ENCODE measurements at places on chromosomes 4 and X.
A peak's percentile ranks its signal among the peaks of the same experiment; 100 is the strongest.

DNA sequence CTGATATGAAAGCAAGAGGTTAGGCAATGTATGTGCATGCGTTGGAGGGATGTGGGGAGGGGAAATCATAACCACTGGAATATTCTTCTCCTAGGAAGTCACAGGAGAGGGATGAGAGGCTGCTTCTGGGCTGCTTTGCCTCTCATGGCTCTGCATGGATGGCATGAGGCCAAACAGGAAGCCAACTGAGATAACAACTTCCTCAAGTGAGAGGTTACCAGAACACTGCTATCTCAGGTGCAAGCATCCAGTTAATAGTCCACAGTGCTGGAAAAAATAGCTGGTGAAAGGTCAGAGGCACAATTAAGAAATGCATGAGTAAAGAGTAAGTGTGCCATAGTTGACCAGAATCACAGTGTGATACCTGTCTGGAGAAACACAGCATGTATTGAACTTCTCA, 113.3 kb downstream of the ELOVL6 start:
- DNase-seq, result peak; percentile 18

DNA sequence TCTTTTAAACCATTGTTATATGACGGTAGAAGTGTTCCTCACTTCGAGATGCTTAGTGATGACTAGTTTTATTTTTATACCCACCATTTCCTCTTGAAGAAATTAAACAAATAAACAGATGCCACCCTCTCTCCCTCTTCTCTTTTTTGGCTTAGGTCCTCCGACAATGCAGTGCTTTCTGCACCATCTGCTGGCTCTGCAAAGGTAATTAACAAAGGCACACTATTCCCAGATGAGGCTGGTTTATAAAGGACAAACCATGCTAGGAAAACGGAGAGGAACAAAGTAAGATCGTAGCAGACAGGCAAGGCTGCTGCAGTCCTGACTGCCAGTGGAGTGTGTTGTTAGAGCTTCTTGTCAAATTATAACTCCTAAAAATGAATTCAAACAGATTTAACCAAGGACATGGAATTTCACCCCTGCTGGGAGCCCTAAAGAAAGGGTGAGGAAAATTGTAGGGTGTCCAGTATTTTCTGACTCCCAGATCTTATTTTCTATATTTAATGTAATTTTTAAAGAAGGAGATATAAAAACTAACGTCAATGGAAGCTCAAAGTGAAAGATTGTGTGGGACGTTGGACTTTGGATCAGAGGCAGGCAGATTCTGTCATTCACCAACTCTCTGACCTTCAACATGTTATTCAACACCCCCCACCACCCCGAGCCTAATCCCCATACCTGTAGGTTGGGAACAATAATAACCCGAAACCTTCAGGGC, 142.1 kb downstream of the CPEB2 start:
- no peak for DNase-seq

DNA sequence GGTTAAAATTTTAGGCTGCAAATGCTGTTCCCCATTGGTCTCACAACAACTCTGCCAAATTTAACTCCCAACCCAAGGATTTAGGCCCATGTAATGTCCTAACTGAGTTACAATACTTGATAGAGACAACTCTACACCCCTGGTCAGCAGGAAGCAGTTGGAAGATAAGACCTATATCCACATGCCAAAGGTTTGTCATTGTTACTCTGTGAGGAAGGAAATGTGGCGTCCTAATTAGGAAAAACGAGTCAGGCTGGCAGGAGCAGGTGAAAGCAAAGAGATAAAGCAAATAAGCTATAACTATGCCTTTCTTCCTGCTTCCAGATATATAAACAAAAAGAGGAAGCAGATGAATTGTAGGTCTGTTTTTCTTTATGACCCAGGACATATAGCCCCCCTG, 69.1 kb downstream of the SPIN4 start:
- DNase-seq, result no peak

DNA sequence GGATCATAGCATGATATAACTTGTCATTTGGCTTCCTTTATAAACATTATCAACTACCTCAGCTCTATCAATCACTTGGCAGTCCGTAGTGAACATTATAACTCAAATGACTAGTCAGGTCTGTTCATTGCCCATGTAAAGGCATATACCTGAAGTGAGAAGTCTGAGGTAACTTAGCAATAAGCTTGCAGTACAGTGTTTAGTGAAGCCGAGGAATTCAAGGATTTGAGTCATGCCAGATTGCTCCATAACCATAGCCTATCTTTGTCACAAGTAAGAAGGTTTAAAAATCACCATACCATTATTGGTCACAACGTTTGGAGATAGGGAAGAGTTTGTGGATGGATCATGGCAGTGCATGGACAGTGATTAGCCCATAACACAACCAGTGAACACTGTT, 41.6 kb downstream of the AR start:
- DNase-seq, result peak; percentile 77

Measured in epithelial cell of esophagus (primary cell).